GM19239 (cell line): ENCODE measurements at places on chromosomes 3 and 15.

DNA sequence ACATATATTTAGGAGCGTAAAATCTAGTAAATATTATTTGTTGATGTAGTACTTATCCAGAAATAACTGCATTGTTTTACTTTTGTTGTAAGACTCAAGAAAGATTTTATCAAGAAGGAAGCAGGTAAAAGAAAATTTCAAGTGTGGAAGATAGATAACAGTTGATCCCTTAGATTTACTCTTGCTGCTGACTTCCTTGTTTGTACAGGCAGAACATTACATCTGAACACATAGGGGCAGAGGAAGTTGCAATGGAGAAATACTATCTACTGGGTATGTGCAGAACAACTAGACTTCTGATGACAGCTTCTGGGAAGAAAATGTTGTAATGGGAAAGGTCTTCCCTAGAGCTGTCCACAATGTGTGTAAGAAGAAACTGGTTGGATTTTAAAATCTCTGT, 350.6 kb downstream of the NLGN1 start:
- DNase-seq: no peak

GRCh38 chr3:8436661-8437287, 64.8 kb upstream of the LMCD1 start:
- DNase-seq: no peak

- DNase-seq: no peak
Observed at GRCh38 chr3:73314151-73314951, 252.9 kb downstream of the EBLN2 start.

DNA sequence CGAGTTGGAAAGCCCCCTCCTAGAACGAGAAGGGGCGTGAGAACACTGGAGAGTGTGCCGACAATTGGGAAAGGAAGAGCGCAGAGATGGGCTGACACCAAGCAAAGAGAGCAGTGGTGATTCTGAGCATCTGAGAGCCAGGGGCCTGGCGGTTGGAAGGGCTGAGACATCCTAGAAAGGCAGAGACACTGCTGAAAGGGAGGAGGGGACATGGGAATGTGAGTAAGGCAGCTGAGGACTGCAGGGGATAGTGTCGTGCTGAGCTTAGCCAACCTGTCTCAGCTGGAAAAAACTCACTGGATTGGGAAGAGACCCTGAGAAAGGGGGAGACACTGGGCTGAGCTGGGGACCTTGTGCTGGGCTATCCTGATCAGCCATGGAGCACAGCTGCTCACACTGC, 58.1 kb upstream of the SLC6A6 start:
- DNase-seq: no peak

GRCh38 chr15:74400915-74401757, 32.6 kb downstream of the SEMA7A start:
- no peak for DNase-seq

DNA sequence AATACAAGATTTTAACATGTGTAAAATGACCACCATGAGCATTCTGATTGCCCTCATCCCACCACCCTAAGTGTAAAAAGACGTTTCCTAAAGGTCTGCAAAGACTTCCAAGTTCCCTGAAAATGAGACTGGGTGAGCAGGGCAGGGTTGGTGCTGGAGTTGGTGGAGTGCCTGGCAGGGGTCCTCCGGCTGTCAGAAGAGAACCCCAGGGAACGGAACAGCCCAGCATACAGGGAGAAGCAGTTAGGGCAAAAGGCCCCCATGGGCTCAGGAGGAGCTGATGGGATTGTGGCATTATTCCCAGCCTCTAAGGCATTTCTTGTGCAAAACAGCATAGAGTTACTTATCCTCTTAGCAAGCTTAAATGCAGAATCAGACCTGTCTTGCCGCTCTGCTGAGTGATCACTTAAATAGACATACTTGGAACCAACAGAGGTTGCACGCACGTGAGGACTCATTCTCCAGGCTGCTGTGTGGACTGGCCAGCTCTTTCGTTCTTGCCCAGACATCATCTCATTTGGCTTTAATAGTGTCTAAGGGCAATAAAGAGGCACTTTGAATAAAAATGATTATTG, 36.0 kb downstream of the XYLB start:
- no peak for DNase-seq

- no peak for DNase-seq
Observed at GRCh38 chr3:7144697-7145308, 283.9 kb downstream of the GRM7 start.

DNA sequence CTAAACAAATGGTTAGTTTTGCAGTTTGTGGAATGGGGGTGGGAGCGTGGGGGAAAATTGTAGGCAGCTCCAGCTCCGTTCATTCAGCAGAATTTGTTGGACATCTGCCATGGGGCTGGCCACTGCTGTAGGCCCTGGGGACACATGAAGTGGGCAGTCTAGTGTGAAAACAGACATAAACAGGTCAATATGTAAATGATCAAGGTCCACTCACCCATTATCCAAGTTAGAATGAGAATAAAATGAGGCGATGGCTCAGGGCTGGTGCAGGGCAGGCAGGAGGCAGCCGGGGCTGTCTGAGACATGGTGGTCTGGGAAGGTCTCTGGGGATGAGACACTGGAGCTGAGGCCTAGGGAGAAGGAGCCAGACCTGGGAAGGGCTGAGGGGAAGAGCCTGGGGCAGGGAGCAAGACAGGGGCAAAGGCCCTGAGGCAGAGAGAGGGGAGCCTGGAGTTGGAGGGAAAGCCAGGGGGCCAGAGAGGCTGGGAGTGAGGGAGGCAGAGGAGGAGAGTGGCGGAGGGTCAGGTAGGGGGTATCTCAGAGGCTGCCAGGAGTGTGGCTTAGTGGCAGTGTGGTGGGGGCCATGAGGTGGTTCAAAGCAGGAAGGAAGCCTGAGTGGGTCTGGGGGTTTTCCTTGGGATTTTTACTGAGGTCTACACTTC, 6.2 kb upstream of the SLC6A6 start:
- no peak for DNase-seq

DNA sequence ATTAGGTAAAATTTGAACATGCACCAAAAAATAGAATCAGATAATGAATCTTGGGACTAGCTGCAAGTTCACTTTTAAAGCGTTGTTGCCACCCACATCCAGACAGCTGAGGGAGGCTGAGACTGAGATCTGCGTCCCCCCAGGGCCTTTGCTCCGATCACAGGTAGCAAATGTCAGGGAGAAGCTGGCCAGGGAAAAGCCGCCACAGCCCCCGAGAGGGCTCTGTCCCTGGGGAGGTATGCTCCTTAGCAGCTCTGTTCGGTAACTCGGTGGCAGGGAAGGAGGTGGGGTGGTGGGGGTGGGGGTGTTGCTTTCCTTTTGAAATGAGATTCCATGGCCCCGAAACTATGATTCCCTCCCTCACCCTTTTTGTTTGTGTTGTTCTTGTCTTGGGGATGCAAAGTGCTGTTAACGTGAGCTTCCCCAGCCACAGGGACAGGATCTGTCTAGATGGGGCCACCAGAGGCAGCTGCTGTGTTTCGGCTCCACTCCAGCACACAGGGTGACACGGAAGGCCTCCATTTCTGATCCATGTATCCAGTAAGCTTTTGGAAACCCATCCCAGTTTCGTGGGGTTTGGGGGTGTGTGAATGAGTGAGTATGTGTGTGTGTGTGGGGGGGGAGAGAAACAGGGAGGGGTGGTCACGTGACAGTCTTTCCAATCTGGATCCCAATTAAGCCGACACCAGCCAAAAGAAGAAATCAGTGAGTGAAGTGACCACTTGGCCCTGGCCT, 1.1 kb upstream of the MINAR1 start:
- no peak for DNase-seq

- DNase-seq: no peak
Observed at GRCh38 chr15:31049682-31050615, 51.6 kb downstream of the TRPM1 start.

DNA sequence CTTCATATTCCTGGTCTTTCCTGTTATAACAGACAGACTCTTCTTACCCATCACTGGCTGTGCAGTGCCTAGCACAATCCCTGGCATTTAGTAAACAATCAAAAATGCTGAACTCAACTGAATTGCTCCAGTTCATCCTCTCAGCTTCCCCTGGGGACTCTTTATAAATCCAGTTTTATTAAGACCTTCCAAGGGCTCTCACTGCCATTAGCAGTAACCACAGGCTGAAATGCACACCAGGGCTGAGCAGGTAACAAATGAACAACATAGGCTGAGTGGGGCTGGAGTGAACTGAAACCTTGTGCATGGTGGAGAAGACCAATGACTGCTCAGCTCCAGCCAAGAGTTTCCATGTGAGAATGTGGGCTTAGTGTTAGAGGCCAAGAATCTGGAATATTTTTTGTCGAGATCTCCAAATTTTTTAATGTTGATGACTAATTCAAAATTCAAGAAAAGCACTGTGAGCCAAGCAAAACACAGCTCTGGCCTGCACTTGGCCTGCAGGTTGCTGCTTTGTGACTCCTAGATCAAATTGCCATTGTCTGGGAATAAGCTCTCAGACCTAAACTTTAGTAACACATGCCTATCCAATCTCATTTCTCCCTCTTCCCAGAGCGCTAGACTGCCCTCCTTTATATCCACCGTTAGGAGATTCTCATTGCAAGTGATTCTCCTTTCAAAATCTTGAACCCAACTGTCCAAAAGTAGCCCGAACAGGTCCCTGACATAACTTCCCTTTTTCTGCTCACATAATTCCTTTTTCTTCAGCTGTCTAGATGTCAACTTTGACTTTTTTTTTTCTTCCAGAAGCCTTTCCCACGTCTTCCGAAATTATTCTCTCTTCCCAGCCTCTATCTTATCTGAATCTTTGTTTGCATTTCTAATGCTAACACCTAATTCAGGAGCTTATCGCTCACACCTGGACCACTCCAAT, 7.4 kb downstream of the SQOR start:
- DNase-seq: no peak

DNA sequence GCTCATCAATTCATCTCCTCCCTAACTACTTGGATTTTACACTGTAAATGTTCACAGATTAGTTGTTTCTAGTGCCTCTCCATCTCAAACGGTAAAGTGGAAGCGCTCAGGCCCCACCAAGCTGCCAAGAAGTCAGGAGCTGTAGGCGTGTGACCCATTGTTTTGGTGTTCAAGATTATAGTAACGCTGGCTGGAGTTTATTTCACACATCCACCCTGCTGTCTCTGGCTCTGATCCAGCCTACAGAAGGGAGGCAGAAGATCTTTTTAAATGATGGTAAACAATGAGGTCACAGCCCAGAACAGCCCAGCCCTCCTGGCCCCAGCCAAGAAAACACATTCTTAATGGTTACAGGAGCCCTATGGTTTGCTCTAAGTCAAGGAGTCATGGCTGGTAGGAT, 25.7 kb upstream of the GALNT15 start:
- no peak for DNase-seq

GRCh38 chr3:22734207-22734606, 468.9 kb upstream of the UBE2E2 start:
- DNase-seq: no peak

DNA sequence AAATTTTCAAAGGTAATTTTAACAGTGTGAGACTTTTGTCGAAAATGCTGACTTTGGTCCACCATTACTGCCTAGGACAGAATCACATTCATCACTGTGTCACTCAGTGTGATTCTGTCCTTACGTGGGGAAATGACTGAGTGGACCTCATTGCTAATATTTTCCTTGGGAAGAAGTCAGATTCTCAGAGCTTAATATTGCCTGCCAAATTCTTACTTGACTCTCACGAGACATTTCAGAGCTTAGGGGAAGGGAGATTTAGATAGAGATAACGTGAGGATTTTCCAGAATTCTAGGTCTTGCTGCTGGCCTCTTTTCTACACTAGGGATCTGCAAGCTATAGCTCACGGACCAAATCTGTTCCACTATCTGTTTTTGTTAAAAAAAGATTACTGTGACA, 270.4 kb downstream of the SUCLG2 start:
- DNase-seq: no peak

DNA sequence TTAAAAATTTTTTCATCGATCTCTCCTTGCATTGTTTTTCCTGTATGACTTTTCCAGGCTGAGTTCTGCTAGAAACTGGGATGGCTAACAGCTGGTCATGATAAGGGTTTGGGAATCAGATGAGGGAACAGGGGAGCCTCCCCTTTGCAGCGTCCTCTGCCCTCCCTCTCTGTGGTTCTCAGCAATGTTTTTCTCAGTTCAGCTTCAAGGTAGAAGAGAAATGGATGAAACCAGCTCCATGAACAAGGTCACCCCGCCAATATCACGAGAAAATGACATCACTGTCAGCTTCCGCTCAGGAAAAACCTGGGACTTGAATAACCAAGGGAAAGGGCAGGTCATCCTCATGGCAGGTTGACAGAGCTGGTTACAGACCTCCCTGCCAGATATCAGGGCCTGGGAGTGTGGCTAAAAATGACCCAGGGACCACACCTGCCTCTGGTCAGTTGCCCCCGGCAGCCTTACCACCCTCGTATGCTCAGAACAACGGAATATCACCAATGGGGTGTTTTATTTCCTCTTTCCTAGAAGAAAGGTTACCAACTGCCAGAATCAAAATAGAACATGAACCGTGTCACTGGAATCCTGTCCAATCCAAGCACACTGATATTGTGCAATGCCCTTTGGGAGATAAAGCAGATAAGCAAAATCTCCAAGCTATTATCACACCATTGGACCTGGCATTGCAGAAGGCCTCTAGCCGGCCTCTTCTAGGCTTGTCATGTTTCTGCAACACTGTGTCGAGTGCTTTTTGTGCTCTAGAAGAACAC, 26.1 kb downstream of the LSM3 start:
- no peak for DNase-seq
